ENCODE measurements at places on chromosomes 7 and 10.
A peak's percentile ranks its signal among the peaks of the same experiment; 100 is the strongest.

DNA sequence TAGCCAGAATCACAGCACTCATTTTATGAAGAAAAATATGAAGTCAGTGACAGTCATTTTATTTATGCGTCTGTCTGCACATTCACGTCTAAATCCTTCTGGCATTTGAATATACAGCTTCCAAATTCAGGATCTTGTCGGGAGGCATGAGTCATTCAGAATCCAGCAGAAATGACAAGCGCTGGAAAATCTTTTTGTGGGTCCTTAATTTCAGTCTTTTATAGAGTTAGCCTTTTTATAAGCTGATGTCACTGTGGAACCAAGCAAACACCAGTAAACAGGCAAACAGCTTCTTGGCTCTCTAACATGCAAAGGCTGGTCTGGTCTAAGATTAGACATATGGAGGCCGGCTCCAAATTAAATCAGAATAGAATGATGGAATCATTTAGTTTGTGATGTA, 388.2 kb upstream of the TEX47 start:
- DNase-seq, result no peak

GRCh38 chr7:109890622-109891021, 1200.3 kb upstream of the LRRN3 start:
- no peak for DNase-seq

- DNase-seq, result no peak
Observed at GRCh38 chr7:107037717-107038603, 6.5 kb upstream of the PRKAR2B start.

GRCh38 chr7:44615149-44615611, 8.8 kb downstream of the OGDH start:
- DNase-seq, result no peak

DNA sequence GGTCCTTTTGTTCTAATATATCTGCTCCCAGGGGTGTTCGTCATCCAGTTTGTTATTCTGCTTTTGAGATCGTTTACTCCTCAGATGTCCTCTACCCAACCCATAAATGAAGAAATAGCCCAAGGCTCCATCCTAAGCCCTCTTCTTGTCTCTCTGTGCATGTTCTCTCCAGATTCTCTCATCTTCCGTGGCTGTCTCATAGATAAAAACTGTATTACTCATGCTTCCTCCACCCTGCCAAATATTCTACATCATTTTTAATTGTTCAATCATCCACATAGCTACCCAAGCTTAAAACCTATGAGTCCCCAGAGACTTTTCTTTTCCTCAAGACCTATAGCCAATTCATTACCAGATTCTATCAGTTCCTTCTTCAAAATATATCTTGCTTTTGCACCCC, 44.9 kb downstream of the CAV1 start:
- peak; percentile 76 for DNase-seq

DNA sequence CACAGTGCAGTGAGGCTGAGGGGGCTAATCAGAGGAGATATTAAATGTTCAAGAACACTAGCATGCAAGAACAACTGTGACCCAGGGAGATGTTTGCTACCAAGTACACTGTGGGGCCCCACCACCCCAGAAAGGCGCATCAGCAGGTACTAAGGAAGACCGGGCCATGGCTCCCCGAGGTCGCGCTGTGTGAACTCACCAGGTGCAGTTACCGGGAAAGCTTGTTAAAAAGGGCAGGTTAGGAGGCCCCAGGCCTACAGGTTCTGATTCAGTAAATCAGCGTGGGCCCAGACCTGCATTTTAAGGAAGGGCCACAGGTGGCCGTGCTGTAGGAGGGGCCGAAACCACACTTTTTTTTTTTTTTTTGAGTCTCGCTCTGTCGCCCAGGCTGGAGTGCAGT, 54.6 kb downstream of the TMEM209 start:
- no peak for DNase-seq

- peak; percentile 68 for DNase-seq
Observed at GRCh38 chr7:156640949-156641485, 443 bp downstream of the RNF32 start.

- DNase-seq, result peak; percentile 90
Observed at GRCh38 chr7:32670110-32671025, 175.1 kb downstream of the AVL9 start.

DNA sequence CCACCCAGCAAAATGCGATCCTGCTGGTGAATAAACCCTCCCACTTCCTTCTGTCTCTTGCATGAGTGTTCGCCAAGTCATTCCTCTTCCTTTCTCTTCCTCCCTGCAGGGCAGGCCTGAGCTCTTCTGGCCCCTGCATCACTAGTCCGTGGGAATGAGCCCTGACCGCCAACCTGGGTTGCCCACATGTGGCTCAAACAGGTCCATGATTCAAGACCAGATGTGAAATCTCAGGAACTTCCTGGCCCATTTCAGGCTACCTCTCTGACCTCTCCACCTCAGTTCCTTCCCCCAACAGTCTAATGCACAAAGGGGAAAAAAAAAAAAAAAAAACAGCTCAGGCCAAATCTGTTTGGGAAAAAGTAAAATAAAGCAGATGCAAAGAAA, 5.4 kb upstream of the YWHAG start:
- DNase-seq, result no peak

- no peak for DNase-seq
Observed at GRCh38 chr7:74395745-74396311, 57.9 kb upstream of the GTF2IRD1 start.

DNA sequence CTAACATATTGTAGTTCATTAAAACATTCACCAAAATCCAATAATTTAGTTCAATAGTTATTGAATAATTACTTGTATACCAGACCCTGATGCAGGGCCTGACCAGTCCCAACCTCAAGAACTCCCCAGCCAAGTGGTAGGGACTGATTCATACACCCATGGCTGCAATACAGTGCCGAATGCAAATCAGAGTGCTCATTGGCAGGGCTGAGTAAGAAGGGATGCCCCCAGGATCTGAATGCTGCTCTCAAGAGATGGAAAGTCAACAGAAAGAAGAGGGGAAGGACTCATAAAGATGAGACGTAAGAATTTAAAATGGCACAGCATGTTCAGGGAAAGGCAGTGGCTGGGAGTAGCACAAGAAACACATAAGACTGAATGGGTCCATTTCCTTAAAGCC, 29.9 kb downstream of the ZNF438 start:
- no peak for DNase-seq

DNA sequence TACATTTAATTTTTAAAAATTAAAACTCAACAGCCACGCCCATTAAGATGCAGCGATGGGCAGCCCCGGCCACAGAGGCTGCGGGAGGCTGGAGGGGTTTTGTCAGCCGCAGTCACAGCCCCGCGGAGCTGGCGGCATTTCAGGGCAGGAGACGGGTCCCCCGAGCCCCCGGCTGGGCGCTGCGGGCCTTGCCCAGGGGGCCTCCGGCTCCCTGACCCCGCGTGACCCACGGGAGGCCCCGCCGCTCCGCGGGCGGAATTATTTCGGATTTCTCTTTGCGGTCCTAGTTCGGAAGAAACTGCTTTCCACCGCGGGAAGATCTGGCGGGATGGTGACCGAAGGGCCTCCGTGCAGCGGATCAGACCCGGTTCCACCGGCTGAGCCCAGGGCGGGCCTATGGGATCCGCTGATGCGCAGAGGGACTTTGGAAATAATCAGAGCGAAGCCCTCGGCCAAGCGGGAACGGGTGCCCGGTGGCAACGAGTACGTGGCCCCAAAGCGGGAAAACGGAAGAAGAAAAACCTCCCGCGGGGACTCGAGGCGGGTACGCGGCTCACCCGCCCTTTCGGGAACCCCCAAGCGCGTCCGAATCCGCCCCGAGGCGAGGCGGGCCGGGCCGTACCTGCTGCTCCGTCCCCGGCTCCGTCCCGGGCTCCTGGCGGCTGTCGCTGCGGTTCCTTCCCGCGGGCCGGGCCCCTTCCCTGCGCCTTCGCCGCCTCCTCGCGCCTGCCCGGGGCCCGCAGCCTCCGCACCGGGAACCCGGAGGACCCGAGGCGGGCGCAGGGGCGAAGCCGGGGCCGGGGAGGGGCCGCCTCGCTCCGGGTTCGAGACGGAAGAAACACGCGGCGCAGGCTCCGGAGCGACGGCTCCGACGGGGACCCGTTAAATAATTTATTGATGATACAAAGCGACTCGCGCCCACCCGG, 1.7 kb downstream of the NKX6-2 start:
- DNase-seq, result no peak

DNA sequence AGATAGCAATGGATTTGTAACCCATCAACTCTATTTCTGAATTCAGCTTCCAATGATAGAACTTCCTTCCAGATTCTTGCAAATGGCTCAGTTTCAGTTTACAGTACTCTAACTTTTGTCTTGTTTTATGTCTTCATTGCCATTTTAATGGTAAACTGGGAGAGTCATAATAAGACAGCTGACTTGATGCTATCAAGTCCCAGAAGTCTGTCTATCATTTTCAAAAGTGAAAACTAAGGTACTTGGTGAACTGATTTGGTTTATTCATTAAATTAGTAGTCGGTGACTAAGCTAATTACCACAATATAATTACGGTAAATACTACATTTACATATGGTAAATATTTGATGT, 25.0 kb downstream of the RTKN2 start:
- no peak for DNase-seq

GRCh38 chr10:48288661-48289060, 14.2 kb upstream of the FRMPD2 start:
- DNase-seq, result no peak

DNA sequence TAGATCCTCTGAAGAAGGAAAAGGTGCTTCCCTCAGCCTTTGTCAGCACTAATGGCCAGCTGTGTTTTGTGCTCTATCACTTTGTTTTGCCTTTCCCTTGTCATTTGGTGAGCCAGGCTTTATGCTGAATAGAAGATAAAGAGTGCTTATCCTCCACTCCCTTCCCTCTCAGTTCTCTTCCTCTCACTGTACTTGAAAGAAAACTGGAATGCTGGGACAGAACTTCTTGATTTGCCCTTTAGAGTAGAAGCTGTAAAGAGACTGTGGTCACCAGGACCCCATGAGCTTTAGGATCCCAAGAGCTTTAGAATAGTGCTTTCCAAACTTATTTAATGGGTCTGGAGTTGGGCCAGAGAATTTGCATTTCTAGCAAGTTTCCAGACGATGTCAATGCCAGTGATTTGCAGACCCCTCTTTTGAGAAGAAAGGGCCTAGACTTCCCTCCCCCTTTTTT, 81.4 kb downstream of the LRRC4 start:
- DNase-seq, result no peak

GRCh38 chr7:16034353-16034752, 347.9 kb upstream of the MEOX2 start:
- DNase-seq, result no peak

DNA sequence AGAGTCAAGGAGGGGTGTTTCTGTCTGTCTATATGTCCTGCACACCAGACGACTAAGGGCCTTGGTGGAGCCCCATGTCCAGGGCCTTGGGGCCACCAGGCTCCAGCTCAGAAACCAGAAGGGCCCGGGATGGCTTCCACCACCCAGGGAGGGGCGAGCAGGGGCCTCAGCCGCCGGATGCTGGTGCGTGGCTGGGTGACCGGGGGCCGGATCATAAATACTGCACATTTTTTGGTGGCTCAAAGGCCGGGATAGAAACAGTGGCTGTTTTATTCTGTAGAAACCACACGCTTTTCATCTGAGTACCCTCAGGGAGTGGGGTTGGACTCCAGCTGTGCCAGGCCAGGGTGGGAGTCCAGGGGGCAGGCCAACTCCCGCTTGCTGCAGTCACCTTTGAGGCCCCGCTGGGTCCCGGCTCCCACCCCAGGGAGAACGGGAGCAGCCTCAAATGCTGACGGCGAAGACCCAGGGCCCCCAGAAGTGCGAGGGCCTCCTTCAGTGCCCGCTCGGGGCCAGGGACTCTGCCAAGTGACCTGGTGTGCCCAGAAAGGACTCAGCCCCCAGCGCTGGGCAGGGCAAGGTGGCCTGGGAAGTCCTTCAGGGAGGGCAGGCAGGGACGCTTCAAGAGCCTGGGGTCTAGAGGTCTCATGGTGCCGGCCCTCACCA, 28.2 kb downstream of the PDGFA start:
- DNase-seq, result no peak

GRCh38 chr10:2895594-2896196, 171.7 kb upstream of the PFKP start:
- no peak for DNase-seq

- DNase-seq, result peak; percentile 3
Observed at GRCh38 chr7:107528461-107528860, 35.3 kb downstream of the COG5 start.
